ENCODE measurements at places on chromosomes 2 and 18. TPM values are rescaled to one million over a fixed set of nuclear protein-coding genes. Genes with fewer than 3 reads are reported as not detected.

DNA sequence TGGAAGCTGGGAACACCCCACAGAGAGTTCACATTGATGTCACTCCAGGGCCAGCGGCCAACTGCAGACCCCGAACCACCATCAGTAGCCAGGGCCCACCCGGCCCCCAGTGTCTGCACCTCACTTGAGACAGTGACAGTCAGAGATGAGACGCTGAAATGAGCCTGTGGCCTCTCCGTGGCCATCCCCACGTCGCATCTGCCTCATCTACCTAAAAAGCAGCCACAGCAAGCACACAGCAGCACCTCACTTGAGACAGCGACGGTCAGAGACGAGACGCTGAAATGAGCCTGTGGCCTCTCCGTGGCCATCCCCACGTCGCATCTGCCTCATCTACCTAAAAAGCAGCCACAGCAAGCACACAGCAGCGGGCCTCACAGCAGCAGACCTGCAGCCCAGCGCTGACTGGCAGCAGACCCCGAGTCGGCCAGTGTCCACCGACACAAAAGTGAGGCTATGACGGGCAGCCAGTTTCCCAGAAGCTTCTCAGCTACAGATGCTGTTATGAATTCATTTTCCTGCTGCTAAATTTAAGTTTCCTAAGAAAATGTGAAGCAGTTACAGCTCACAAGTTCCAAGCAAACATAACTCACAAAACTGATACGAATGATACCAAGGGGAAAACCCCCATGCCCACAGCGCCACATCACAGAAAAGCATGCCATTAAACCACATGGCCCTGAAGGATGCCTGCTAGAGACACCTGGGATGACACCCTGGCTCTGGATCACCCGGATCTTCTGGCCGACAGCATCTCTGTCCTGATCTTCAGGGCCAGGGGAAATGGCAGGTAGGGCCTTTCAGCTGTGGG lies 27.7 kb downstream of the SNORC start:
- DNase-seq = no peak

DNA sequence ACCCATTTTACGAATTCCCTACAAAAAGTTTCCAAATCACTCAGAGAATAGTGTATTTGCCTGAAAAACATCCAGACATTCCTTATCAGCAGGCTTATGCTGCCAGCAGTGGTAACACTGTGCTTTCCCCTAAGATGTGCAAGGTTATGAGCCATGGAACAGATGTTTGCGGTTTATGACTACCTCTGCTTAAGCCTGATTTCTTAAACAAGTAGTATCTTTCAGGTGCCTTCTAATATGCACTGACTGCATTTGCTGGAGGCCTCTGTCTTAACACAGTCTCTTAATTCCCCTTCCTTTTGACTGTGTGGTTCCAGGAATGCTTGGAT lies 54.8 kb downstream of the CDC42EP3 start:
- no peak for DNase-seq

- no peak for DNase-seq
These were observed 1.3 kb downstream of the LAMA3 start for GRCh38 chr18:23690505-23691068.

GRCh38 chr2:188042412-188042811 lies 249.3 kb upstream of the GULP1 start:
- DNase-seq = no peak

DNA sequence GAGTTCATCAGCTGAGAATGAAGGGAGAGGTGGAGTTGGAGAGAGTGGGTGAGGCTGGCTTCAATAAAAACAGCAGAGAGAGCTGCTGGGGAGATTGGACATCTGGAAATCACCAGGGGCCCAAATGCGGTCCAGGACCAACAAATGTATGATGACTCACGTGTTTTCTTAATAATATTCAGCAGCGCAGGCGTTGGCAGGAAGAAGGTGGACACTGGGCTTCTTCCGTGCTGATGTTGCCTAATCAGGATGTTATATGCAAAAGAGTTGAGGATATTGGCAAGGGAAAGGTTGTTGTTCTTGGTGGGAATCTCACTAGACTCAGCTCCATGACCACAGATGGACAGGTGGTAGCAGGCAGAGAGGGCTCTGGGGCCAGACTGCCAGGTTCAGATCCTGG lies 12.8 kb upstream of the PLA2R1 start:
- no peak for DNase-seq

DNA sequence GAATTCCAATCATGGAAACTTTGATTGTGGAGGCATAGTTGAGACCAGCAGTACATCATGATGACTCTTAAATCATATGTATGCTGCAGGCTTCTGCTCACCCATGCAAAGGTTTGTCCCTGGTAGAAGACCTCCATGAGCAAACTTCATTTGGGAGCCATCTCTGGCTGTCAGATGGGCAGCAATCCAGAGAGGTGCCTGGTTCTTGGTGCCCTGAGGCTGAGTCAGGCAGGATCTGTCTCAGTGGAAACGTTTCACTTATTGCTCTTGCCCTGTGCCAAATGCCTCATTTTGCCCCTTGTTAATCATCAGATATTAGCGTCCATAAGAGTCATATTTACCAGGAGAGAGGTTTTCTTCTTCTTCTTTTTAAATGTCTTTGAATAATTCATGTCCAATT lies 151.5 kb upstream of the CELF4 start:
- DNase-seq = no peak

- DNase-seq = no peak
These were observed 427.3 kb downstream of the GALR1 start for GRCh38 chr18:77676910-77677309.

DNA sequence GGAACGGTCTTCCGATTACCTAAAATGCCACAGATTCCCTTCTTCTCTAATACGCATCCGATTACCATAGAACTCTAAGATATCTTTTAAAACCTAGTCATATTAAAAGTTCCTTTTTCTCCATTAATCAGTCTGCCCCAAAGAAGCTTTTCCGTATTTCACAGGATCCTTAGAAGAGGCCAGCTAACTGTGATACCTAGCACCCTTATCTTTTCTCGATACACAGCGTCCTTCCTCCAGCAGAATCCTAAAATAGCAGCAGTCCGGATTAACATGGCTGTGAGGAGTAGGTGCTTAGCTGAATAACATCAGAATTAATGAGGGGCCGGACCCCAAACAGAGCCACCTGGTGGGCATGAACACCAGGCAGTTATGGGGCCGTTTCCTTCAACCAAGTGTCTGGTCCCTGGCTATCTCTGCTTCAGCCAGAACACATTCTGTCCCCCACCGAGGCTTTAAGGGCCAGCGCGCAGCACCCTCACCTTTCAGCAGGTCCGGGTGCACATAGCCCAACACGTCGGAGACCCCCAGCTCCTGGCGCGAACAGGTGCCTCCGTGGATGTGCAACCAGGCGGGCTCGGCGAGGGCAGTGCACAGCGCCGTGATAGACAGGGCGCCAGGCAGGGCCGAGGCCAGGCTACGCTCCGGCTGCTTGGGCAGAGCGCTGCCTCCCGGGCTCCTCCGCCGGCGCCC lies 995 bp downstream of the TMEM127 start:
- no peak for DNase-seq

- no peak for DNase-seq
These were observed 5.8 kb upstream of the TAF1B start for GRCh38 chr2:9837451-9837850.

DNA sequence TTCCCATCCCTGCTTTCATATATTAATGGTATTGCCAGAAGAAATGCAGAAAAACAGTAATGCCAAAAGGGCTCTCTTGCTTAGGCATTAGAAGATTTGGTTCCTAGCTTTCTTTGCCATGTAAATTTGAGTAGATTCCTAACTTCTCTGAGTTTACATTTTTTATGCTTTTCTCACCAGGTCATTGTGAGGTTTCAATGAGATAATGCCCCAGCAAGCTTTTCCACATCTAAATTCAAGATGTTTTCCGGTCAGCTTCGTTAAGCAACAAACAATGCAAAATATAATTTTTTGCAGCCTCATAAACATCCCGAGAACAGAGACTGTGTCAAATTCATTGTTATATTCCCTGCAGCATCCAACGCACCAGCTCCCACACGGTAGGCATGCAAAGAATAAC lies 44.9 kb downstream of the NCKAP5 start:
- DNase-seq = no peak

DNA sequence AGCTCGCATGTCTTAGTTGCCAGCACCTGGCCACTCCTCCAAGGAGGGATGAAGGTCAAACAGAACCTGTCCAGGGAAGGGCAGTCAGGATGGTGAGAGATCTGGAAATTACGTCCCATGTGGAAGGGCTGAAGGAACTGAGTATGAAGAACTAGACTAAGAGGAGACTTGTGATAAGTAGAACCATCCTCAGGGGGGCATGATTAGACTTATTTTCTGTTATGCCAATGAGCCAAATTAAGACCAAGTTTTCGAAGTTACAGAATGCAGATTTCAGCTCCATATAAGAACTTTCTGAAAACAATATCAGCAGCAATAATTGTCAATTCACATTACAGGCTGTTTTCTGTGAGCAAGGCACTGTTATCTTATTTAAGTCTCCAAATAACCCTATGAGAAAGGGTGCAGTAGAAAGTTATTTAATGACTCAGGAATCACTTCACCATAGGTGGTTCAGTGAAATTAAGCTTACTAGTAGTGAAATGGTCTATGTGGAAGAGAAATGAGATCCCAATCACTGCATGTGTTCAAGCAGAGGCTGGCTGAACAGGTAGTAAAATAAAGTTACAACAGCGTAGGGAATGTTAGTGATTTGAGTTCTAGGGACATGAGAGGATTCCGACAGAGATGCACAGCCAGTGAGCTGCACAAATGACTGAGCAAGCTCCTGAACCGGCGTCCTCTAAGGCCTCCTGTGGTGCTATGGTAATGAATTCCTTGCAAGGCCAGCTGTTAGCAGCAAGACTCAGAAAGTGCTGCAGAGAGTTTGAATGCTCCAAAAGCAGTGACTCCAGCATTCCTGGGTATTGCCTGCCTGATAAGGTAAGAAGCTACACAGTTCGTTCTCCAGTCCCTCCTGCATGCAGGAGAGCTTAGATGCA lies 4.5 kb upstream of the DYM start:
- DNase-seq = no peak

- DNase-seq = no peak
These were observed 1.8 kb upstream of the CDH2 start for GRCh38 chr18:28178720-28179119.

DNA sequence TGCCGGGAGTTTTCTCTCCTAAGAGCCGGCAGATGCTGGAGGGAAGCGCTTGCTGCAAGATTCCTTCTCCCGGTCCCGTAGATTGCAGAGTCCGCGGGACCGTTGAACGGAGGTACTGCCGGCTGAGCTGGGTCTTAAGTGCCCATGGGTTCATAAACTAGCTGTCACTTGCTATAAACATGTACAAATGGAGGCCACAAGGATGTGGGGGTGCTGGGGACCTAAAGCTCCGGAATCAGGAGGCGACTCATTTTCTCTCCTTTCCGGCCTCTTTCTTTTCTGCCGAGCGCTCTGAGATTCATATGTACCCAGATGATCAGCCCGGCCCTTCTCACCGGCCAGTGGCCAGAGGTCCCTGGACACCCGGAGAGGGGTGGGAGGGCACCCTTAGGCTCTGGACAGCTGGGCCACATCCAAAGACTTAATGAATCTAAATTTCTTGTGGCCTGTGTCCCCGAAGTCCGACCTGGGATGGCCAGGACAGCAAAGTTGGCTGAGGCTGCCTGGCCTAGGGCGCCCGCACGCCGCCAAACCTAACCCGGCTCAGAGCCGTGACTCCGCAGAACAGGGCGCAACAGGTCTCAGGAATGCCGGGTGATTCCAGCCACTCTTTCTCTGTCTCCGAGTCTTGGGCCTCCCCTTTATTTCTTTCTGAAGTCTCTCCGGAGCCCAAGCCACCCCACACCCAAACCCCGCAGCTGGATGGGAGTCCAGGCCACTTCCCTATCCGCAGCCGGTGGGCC lies 2.4 kb upstream of the PAX3 start:
- DNase-seq = no peak

DNA sequence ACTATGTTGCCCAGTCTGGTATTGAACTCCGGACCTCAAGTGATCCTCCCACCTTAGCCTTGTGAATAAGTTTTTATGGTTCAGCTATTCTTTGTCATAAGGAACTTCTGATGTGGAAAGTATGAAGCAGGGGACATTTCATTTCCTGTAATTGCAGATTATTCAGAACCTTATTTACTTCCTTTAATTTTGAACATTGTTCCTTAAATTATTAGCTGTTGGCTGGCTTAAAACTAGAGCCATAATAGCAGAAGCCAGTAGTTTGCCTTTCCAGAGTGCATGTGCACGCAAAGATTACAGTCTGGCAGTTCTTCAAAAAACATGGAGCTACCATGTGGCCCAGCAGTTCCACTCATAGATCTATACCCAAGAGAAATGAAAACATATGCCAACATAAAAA lies 53.1 kb downstream of the PMS1 start:
- no peak for DNase-seq

DNA sequence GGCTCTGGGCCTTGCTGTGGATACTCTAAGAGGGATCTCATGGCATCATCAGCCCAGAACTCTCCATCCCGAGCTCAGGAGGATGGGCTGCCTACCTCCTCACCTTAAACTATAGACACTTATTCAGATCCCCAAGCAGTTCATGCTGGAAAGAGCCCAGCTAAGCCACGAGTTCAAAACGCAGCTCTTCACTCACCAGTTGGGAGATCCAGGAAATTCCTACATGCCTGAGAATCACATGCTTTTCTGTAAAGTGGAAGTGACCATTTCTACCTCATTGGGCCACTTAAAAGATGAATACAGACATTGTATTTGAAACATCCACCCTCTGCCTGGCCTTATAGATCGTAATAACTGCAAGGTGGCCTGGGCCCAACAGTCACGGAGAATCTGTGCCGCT lies 6.6 kb downstream of the ATOH8 start:
- DNase-seq = no peak

DNA sequence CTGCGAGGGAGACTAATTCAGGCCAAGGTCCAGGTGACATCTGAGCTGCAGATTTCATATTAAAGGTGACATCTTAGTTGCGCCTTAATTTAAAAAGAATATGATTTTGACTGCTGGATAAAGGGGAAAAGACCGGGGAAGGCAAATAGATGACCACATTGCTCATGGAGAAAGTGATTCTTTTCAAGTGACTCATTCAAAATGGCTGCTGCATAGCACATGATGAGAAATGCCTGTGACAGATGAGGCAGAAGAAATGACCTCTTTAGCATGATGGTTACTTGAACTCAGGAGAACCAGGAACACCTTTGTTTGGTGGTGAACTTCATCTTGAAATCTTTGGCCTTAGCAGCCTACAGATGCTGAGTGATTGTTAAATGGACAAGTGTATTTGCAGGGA lies 385.8 kb upstream of the TRIB2 start:
- DNase-seq = no peak

GRCh38 chr2:204491528-204491927 lies 53.7 kb upstream of the PARD3B start:
- DNase-seq = no peak

- no peak for DNase-seq
These were observed 154.2 kb downstream of the DCDC2C start for GRCh38 chr2:3857576-3857975.

GRCh38 chr2:226227341-226227740 lies 572.3 kb downstream of the IRS1 start:
- DNase-seq = no peak

- DNase-seq = no peak
These were observed 68.7 kb downstream of the RHBDD1 start for GRCh38 chr2:226904592-226904991.

COL6A3 gene
- 61.6 TPM for total RNA-seq

EVA1A gene
- 0.47 TPM for total RNA-seq

CRYBA2 gene
- not detected for total RNA-seq

SCYGR4 gene
- total RNA-seq = not detected

EGR4 gene
- total RNA-seq = not detected

SLC5A7 gene
- not detected for total RNA-seq

TEX44 gene
- total RNA-seq = not detected

PTH2R gene
- total RNA-seq = not detected
